ENCODE measurements at places on chromosomes 11 and 22. TPM values are rescaled to one million over a fixed set of nuclear protein-coding genes. Genes with fewer than 3 reads are reported as not detected.

The NTM gene
- not detected for total RNA-seq

GRCh38 chr11:45904309-45904915 is 2.7 kb downstream of the FREY1 start:
- no peak overlapping the region for H3K27ac ChIP-seq
- no peak for DNase-seq
- H3K27me3 ChIP-seq = no peaks in the 10 kb centered on the region

The CCDC116 gene
- total RNA-seq = not detected

DNA sequence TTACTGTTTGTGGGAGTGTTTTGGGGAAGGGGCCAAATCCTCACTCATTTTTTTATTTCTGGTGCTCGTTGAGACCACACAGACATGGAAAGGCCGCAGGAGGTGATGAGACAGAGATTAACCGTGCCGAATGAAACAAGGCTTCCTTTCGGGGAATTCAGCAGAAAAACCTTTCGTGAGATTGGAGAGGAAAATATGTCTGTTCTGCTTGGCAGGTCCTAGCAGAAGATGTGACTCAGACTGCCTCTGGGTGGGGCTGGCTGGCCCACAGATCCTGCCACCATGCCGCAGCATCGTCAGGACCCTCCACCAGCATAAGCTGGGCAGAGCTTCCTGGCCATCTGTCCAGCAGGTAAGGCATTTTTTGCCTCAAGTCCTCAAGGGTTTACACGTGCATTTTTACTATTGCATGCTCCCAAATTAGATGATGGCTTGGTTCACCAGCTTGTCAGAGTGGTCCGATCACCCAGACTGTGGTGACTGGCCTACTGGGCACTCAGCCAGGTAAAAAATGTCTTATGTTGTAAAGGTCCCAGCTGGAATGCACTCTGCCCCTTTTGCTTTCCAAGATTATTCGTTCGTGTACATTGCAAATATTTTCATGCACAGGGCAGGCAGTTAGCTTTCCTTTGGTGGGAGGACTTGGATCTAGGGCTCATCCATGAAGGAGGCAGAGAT is 1.5 kb downstream of the DDB2 start:
- H3K4me1 ChIP-seq = peaks cover 25% of the 10 kb centered on the region
- H3K27me3 ChIP-seq = no peaks in the 10 kb centered on the region
- peaks cover 20% of the 10 kb centered on the region for H3K36me3 ChIP-seq
- H3K4me3 ChIP-seq = peak overlapping the region; percentile 86

- DNase-seq = no peak
- no peaks in the 10 kb centered on the region for H3K36me3 ChIP-seq
- H3K4me1 ChIP-seq = peaks cover 67% of the 10 kb centered on the region
- peak overlapping the region; percentile 78 for H3K27ac ChIP-seq
- peak overlapping the region; percentile 81 for H3K4me3 ChIP-seq
Observed at GRCh38 chr11:66101066-66101464, 31.0 kb downstream of the PACS1 start.

The UPK3A gene
- not detected for total RNA-seq

The RAB36 gene
- 0.17 TPM for total RNA-seq

DNA sequence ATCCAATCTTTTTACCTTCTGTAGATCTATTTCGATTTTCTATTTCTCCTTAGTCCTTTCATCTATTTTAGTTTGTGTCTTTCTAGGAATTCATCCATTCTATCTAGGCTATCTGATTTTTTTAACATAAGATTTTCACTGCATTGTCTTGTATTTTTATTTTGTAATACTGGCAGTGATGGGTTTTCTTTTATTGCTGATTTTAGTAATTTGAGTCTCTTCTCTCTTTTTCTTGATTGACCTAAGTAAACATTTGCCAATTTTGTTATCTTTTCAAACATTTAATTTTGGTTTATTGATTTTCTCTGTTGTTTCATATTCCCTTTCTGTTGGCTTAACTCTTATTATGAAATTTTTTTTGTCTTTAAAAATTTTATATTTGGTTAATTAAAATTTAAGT is 107.4 kb upstream of the SERPIND1 start:
- H3K4me3 ChIP-seq = no peak overlapping the region
- H3K27ac ChIP-seq = no peak overlapping the region
- peaks cover 8% of the 10 kb centered on the region for H3K27me3 ChIP-seq
- no peaks in the 10 kb centered on the region for H3K36me3 ChIP-seq
- no peak for DNase-seq

The OR8G1 gene
- total RNA-seq = not detected

The NXPE2 gene
- total RNA-seq = not detected

GRCh38 chr11:8544807-8545206 is 49.2 kb downstream of the STK33 start:
- H3K4me3 ChIP-seq = no peak overlapping the region
- H3K36me3 ChIP-seq = no peaks in the 10 kb centered on the region
- DNase-seq = no peak
- no peak overlapping the region for H3K27ac ChIP-seq

- no peaks in the 10 kb centered on the region for H3K27me3 ChIP-seq
- DNase-seq = no peak
- H3K4me3 ChIP-seq = no peak overlapping the region
- no peak overlapping the region for H3K27ac ChIP-seq
- no peaks in the 10 kb centered on the region for H3K4me1 ChIP-seq
Observed at GRCh38 chr22:34904486-34904885, 161.5 kb upstream of the ISX start.

GRCh38 chr11:46895821-46896220 is 22.5 kb downstream of the LRP4 start:
- no peaks in the 10 kb centered on the region for H3K36me3 ChIP-seq
- no peaks in the 10 kb centered on the region for H3K4me1 ChIP-seq
- no peak overlapping the region for H3K4me3 ChIP-seq
- H3K27ac ChIP-seq = no peak overlapping the region

GRCh38 chr22:42623301-42623751 is 8.6 kb upstream of the POLDIP3 start:
- no peak overlapping the region for H3K27ac ChIP-seq
- H3K4me3 ChIP-seq = no peak overlapping the region
- H3K36me3 ChIP-seq = peaks cover 21% of the 10 kb centered on the region
- no peaks in the 10 kb centered on the region for H3K4me1 ChIP-seq
- no peak for DNase-seq

The PATE2 gene
- not detected for total RNA-seq

GRCh38 chr11:103055221-103055890 is 36.6 kb downstream of the DCUN1D5 start:
- peak; percentile 25 for DNase-seq
- H3K4me1 ChIP-seq = no peaks in the 10 kb centered on the region
- no peak overlapping the region for H3K4me3 ChIP-seq
- H3K27me3 ChIP-seq = no peaks in the 10 kb centered on the region

The CBLIF gene
- not detected for total RNA-seq

DNA sequence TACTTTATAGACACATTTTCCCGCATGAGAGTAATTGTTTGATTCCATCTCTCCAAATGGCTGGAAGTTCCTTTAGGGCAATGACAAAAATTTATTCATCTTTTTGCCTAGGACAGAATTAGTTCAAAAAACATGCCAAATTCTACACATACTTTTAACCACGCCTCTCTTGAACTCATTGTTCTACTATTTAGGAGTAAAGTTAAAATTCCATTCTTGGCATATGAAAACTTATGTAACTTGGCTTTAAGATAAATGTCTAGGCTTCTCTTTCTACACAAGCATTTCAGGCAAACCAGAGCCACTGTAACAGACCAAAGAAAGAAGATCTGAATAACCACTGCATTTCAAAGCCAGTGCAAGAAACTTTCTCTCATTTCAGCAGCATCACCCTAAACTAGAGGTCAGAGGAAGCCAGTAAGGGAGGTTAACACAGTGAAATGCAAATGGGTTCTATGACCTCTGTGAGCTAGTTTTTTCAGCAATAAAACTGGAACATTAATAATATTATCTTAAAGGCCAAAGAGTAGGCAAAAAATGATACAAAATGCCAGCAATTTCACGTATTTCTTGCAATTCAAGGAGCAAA is 73.0 kb downstream of the RSF1 start:
- no peak overlapping the region for H3K27ac ChIP-seq
- no peaks in the 10 kb centered on the region for H3K27me3 ChIP-seq
- no peak for DNase-seq
- no peak overlapping the region for H3K4me3 ChIP-seq
- peaks cover 2% of the 10 kb centered on the region for H3K36me3 ChIP-seq

- peaks cover 41% of the 10 kb centered on the region for H3K4me1 ChIP-seq
- no peak for DNase-seq
- no peaks in the 10 kb centered on the region for H3K27me3 ChIP-seq
- H3K27ac ChIP-seq = no peak overlapping the region
Observed at GRCh38 chr22:26662160-26662559, 4.8 kb downstream of the MIAT start.

The OR10A2 gene
- total RNA-seq = not detected

DNA sequence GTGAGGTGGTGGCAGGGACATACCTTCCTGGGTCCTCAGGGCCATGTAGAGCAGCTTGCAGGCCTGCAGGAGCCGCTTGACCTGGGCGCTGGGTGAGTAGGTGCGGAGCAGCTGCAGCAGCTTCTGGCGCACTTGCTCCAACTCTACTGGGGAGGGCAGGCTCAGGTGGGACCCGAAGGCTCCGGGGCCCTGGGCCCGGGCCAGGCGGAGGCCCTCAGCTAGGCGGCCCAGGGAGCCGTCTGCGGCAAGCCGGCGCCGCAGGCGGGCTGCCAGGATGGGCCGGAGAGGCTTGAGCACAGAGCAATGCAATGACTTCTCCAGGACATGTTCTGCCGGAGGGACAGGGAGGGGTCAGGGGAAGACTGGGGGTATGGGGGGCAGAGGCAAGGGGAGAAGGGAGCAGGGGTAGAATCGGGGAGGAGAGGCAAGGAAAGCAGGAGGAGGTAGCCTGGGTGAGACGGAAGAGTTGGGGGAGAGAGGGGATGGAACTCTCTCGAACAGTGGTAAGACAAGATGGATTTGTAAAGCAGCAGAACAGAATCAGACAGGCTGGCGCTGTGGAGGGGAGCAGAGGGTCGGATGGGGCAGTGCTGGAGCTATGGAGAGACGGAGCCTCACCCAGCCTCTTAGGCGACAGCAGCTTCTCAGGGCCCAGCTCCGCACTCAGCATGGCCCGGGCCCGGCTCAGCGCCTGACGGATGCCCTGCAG is 2.2 kb downstream of the RIN1 start:
- H3K4me3 ChIP-seq = no peak overlapping the region
- peaks cover 9% of the 10 kb centered on the region for H3K36me3 ChIP-seq
- H3K27me3 ChIP-seq = no peaks in the 10 kb centered on the region

The OR4X2 gene
- total RNA-seq = not detected

DNA sequence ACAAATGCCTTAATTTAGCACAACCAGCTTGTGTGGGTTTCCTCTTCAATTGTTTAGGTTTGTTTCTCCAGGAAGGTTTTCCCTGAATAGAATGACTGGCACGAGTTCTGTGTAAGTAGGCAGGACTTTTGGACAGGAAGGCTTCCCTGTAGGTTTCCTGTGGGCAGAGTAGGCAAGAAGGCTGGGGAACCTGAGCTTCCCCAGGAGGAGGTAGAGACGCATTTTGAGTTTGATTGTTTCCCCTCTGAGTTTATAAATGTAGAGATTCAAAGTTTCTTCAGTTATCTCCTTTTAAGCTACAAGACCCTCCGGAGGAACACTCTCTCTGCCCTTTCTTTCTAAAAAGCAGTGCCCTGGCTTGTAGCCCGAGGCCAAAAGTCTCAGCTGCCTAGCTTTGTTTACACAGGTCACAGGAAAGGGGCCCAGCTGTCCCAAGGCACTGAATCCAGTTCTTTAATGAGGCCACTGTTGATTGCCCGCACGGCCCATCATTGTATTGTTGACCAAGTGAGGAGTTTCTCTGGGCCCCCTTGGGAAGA is 66.6 kb upstream of the RDX start:
- no peaks in the 10 kb centered on the region for H3K4me1 ChIP-seq
- no peaks in the 10 kb centered on the region for H3K27me3 ChIP-seq
- no peak overlapping the region for H3K4me3 ChIP-seq

The PRSS23 gene
- total RNA-seq = not detected

DNA sequence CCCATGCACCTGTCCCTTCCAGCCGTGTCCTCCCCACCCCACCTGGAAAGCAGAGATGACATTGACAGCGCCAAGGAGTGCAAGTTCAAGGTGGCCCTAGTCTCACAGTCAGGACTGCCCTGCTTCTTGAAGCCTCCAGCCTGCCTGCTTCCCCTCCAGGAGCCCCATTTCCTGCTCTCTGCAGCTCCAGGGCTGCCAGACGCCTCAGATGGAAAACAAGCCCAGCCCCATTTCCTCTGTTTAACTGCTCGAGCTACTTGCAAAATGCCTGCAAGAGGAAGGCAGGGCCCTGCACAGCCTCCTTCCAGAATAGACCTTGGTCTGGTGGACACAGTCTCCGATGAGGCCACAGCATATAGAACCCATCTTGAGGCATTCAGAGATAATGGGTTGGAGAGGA is 5.0 kb upstream of the DGKZ start:
- no peaks in the 10 kb centered on the region for H3K27me3 ChIP-seq
- H3K36me3 ChIP-seq = no peaks in the 10 kb centered on the region
- peak overlapping the region; percentile 19 for H3K4me3 ChIP-seq
- peak overlapping the region; percentile 15 for H3K27ac ChIP-seq

GRCh38 chr11:3339340-3339624 is 39.7 kb downstream of the ZNF195 start:
- no peak overlapping the region for H3K4me3 ChIP-seq
- DNase-seq = no peak
- no peaks in the 10 kb centered on the region for H3K36me3 ChIP-seq
- peaks cover 7% of the 10 kb centered on the region for H3K27me3 ChIP-seq
- no peaks in the 10 kb centered on the region for H3K4me1 ChIP-seq
- no peak overlapping the region for H3K27ac ChIP-seq

GRCh38 chr11:75350743-75351540 is 519 bp downstream of the ARRB1 start:
- no peaks in the 10 kb centered on the region for H3K36me3 ChIP-seq
- DNase-seq = peak; percentile 52
- H3K4me3 ChIP-seq = peak overlapping the region; percentile 20
- H3K4me1 ChIP-seq = peaks cover 40% of the 10 kb centered on the region

The RASSF10 gene
- total RNA-seq = not detected

DNA sequence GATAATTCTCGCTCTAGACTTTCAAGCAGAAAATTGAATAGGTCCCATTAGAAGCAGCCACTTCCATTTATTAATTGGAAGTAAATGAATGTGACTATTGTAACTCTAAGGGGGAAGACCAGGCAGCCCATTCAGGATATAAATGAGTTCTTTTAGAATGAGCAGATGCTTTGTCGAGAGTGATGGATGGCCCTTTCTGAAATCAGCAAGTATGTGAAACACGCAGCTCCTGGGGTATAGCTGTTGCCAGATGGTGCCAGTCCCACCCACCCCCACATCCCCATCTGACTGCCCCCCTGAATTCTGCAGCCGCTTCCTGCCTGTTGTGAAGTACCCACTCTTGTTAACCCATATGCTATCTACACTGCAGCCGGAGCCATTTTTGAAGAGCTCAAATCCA is 3.7 kb downstream of the SLC15A3 start:
- H3K27ac ChIP-seq = no peak overlapping the region
- H3K36me3 ChIP-seq = no peaks in the 10 kb centered on the region

The PRG2 gene
- total RNA-seq = not detected

- no peaks in the 10 kb centered on the region for H3K4me1 ChIP-seq
- H3K4me3 ChIP-seq = no peak overlapping the region
- H3K27me3 ChIP-seq = no peaks in the 10 kb centered on the region
- no peaks in the 10 kb centered on the region for H3K36me3 ChIP-seq
- no peak overlapping the region for H3K27ac ChIP-seq
Observed at GRCh38 chr22:44926124-44926475, 83.7 kb downstream of the PHF21B start.

The TIMP3 gene
- 0.35 TPM for total RNA-seq

GRCh38 chr22:30268331-30268730 is 1.7 kb upstream of the OSM start:
- H3K4me3 ChIP-seq = no peak overlapping the region
- no peak for DNase-seq
- H3K27ac ChIP-seq = peak overlapping the region; percentile 97
- H3K27me3 ChIP-seq = no peaks in the 10 kb centered on the region
- H3K36me3 ChIP-seq = peaks cover 5% of the 10 kb centered on the region
- H3K4me1 ChIP-seq = peaks cover 44% of the 10 kb centered on the region

The KCTD14 gene
- total RNA-seq = not detected
